ENCODE measurements at places on chromosomes 6 and 20.

GRCh38 chr20:2281563-2281962 is 14.2 kb upstream of the TGM3 start:
- DNase-seq = no peak

DNA sequence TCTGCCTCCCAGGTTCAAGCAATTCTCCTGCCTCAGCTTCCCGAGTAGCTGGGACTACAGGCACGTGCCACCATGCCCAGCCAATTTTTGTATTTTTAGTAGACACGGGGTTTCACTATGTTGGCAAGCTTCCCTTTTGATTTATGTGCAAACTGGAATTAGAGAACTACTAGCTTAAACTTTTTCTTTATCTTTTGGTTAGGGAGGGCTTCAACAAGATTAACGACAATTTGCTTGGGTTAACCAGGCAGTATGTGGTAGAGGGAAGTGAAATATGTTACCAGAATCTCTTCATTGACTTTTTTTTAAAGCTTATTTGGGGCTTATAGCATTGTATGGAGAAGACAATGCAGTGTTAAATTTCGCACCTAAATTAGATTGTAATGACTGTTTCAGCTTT is 9.0 kb downstream of the MYO6 start:
- no peak for DNase-seq

DNA sequence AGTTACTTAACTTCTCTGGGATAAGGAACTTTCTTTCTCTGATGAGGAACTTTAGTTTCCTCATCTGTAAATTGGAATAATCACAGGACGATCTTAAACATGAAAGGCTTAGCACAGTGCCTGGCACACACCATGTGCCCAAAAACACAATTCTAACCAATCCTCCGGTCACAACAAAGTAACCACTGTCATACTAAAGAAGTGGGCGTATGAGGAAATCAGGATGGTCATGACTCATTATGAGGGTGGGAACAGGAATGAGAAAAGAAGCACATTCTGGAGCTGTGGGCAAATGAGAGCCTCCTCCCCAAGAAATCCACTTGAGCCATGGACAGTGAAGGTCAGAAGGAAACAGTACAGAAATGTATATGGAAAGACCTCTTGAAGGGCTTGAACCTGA is 82.9 kb downstream of the LRFN2 start:
- DNase-seq = no peak

DNA sequence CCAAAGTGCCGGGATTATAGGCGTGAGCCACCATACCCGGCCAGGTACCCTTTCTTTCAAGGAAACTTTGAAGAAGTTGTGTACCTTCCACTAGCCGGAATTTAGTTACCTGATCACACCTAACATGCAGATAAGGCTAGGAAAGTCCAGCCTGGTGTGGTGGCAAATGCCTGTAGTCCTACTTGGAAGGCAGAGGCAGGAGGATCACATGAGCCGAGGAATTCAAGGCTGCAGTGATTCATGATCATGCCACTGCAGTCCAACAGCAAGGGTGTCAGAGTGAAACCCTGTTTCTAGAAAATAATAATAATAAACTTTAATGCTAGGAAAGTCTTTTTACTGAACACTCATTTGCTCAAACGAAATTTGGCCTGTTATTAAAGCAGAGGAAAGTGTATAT is 21.0 kb downstream of the NFYA start:
- no peak for DNase-seq

GRCh38 chr20:59006167-59006863 is 739 bp downstream of the CTSZ start:
- no peak for DNase-seq

- DNase-seq = no peak
Observed at GRCh38 chr6:90468080-90468479, 118.8 kb downstream of the MAP3K7 start.

- no peak for DNase-seq
Observed at GRCh38 chr6:41693281-41694240, 41.8 kb downstream of the TFEB start.

Measured in left lung (tissue), 14 donors.